ENCODE measurements at places on chromosomes 5 and 9.
A peak's percentile ranks its signal among the peaks of the same experiment; 100 is the strongest.

GRCh38 chr9:2933165-2934095 is 89.5 kb upstream of the PUM3 start:
- no peak for DNase-seq

DNA sequence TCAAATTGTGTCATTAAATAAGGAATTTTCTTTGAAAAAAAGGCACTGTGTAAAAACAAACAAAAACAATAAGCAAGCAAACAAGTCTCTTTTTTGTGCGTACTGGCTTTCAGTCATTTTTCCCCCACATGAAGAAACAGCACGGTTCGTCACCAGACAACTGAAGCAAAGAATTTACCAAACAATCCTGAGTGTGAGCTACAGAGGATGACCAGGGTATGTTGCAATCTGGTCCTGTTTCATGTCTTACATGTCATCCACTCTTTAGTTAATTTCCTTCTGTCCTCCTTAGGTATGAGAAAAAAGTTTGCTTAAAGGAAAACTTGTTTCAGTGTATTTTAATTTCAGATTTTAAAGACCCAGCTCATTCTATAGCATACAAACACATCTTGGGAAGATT is 1080.7 kb upstream of the NUDT12 start:
- no peak for DNase-seq

DNA sequence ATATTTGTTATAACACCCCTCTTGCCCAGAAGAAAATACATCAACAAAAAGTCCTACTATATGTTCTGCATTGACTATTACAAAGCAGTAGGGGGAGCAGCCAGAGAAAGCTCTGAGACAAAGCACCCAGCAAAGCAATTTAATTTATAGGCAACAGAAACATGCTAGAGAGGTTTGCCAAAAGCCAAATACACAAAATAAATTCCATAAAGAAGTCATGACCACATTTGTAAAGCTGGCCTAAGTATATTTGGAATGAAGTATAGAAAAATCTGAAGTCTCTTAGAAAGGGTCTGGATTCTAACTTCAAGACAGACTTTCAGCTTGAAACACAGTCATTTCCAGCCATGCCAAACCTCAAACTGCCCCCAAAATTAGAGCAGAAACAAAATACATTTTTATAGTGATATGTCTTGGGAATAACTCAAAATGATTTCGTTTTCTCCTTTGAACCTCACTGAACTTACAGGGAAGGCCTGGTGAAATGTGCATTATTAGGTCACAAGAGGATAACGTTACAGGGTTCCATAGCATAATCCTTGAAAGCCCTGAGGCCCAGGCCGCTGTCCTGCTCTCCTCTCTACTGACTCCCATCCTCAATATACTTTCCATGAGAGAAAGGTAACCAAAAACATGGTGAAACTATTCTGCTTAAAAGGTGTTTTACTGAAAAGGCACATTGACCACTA is 451.8 kb downstream of the RAB3C start:
- DNase-seq = no peak

DNA sequence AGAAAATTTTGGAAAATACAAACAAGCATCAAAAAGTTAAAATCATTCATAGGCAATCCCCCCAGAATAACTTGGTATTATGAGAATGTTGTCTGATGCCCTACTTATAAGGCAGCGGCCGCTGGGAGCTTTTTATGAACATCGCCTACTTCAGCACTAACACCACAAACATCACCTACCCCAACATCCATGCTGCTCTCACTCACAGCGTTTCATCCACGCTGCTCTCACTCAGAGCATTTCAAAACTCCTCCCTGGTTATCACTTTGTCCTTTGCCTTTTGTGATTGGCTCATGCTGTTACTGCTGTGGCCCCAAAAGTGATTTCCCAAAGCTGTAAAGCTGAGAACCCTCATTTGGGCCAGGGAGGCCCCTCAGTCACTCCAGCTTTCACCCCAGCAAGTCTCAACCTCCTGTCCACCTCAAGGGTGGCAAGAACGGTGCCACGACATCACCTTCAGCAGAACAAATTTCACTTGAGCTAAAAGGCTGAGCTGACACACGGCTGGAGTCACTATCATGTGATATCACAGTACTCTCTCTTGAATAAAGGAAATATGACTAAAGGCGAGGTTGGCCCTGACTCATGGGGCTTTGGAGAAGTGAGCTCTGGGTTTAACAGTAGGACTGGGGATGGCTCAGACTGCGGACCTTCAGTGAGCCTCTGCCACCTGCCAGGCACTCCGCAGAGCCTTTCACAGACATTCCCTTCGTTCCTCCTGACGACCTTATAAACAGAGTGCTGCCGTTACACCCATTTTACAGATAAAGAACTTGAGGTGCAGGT is 25.2 kb downstream of the SHC3 start:
- DNase-seq = no peak

DNA sequence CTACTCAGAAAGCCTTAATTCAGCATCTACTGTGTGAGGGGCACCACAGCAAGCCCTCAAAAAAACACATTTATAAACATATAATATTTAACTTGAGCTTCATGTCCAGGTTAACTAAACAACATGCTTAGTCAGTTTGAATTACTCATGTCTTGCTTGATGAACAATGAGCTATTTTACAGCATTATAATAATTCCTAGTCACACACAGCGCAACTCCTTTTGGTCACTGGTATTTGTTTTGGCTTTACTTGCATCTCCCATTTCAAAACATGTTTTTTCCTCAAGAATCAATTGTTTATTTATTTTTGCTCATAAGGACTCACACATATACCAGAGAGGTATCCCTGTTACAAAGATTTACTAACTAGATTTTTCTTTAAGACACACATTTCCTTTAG is 616.7 kb upstream of the DAB2 start:
- no peak for DNase-seq

DNA sequence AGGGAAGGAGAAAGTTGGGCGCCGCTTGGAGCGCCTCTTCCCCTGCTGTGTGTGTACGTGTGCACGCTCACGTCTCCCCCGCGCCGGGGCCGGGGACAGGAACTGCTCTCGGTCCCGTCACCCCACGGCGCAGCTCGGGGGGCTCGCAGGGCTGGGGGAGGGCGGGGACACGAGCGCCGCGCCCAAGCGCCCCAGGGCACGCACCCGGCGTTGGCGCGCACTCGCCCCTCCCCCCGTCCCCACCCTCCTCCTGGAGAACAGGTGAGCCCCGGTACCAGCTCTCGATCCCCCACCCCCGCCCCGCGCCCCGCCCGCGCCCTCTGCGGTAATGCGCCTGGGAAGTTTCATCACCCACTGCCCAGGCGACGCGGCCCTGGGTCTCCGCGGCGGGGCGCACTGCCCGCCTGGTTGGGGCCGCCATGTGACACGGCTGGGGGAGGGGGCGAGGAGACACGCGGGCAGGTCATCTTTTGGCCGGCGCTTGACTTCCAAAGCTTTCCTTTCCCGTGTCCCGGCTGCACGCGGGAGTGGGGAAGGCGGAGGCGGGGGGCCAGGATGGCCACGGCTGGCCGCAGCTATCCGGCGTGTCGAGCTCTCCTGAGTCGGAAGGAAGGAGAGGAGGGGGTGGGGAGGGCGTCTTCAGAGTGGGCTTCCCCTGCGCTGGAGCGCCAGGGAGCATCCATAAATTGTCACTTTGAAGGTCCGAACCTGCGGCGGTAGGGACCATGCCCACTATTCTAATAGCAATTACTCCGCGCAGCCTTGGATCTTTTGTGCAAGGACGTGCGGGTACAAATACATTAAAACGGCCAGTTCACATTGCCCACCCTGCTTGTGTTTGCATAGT is 1.5 kb upstream of the STC2 start:
- DNase-seq = peak; percentile 36

DNA sequence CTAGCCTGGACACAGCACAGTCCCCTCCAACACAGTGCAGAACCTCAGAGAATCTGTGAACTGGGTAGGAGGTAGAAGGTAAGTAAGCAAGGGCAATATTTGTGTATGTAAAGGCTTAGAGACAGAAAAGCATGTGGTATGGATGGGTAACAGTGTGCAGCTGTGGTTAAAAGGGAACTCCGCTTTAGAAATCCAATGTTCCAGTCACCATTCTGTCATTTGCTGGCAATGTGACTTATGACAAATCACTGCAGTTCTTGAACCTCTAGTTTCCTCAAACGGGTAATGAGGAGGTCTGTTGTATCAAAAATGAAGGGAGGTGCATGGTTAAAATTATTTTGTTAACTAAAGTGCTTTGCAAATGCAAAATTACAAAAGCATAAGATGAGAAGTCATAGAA is 125.5 kb upstream of the IFNE start:
- DNase-seq = no peak

GRCh38 chr9:128275198-128276007 is at the start of gene GOLGA2:
GOLGA2 (minus strand) TSS chr9:128276007; CDS start chr9:128275976, 31 bp downstream.
- no peak for DNase-seq

- DNase-seq = no peak
Observed at GRCh38 chr5:36202521-36202961, 39.2 kb downstream of the NADK2 start.

- no peak for DNase-seq
Observed at GRCh38 chr5:134975078-134975715, 7.5 kb downstream of the CATSPER3 start.

DNA sequence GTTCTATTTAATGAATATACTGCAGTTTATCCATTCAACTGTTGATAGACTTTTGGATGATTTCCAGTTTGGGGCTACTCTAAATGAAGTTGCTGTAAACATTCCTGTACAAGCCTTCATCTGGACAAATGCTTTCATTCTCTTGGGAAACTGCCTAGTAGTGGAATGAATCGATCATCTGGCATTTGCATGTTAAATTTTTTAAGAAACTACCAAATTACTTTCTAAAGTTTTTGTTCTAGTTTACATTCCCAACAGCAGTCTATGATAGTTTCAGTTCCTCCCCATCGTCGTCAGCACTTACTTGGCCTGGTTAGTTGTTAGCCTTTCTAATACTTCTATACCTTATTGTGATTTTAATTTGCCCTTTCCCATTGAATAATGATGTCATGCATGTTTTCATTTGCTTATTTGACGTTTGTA is 306.3 kb downstream of the FER start:
- no peak for DNase-seq

GRCh38 chr9:35518981-35519679 is 29.2 kb downstream of the RUSC2 start:
- no peak for DNase-seq

DNA sequence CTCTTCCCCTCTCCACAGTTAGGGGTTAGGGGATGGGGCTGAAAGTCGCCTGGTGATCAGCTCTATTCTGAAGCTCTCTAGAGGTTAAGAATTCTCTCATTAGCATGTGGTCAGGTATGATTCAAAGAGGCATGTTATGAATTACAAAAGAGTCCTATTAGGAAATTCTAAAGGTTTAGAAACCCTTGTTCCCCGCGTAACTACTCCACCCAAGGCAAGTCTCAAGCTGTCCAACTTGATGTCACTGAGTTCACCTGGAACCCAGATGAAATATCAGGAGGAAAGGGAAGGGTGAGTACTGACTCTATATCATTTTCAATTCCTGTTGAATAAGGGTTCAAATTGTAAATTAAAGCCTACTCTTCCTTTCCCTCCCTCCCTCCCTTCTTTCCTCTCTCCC is 18.1 kb upstream of the RNF145 start:
- DNase-seq = no peak

GRCh38 chr9:16132513-16132912 is 579.7 kb downstream of the CCDC171 start:
- no peak for DNase-seq

- no peak for DNase-seq
Observed at GRCh38 chr5:76874088-76874581, 24.3 kb downstream of the S100Z start.

DNA sequence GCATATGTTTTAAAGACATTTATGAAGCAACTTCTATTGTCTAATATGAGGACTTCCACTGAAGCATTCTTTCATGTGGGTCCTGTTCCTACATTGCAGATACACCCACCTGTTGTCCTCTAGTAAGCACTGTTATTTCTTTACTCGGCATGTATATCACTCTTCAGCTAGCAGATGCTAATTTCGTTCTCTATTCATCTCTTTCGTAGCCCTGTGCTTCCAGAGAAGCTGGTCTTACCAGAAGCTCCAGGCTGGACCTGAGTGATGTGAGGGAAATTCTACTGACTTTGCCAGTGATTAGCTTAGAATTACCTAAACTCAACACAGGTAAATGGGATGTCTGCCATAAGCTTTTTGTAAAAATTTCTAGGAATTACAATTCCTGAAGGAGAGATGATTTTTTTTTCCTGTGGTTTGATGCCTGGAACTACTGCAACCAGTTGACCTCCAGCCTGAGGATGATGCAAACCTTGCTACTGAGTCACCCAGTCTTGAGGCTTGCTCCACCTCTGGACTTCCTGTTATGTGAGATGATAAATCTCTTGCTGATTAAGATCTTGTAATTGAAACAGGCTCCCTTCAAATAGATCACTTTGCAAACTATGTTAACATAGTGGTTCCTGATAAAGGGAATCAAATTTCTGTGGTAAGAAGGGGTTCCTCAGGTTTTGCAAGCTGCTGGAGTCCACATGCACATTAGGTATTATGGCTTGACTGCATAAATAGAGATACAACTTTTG is 52.2 kb upstream of the SPINK5 start:
- DNase-seq = no peak

DNA sequence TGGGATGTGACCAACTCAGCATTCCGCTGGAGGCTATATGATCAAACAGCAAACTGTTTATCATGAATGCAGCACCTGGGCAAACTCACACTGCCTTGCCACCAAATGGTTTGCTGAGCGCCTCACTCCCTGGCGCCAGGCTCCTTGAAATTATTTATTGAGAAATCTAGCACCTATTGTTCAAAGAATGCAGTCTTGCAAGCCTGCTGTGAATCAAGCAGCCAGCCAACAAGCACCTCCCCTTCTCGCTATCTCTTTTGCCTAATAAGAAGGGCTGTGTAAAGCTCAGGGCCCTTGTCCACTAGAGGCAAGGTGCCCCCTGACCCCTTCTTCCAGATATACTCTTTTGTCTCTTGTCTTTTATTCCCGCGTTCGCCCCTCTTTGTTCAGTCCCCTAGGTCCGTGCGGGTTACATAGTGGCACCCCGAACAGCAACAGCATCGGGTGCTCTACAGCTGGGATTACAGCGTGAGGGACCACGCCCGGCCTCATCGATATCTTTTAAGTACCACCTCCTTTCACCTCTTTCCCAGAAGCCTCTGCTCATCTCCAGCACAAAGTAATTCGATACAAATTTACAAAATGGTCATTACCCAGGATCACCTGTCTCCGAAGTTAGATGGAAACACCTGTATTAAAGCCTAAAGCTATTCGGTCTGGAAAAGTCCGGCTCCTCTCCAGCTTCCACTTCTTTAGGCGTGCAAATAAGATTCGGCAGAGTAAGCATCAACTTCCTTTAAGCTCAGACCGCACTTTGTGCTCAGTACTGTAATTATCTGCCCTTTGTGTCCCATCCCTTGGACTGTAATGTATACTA is 896 bp downstream of the RIGI start:
- peak; percentile 1 for DNase-seq

DNA sequence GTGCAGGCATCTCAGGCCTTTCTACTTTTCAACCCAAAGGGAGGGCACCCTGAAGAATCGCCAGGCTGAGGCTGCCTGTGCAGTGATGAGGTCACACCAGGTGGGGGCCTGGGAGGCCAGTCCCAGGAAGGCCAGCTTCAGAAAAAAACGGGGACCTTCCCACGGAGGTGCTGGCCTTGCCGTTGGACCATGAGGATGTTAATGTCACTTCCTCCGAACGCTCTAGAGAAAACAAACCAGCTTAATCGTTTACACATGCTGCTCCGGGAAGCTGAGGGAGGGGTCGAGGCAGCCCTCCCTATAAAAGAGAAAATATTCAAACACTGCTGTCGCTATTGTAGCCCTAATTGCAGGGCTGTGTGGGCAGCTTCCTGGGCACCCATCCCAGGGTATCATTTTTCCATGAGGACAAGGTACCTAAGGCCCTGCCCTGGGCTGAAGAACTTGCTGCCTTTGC is 27.0 kb downstream of the PTGES start:
- DNase-seq = no peak

- DNase-seq = no peak
Observed at GRCh38 chr9:35859310-35859989, 10.8 kb downstream of the OR13J1 start.

All from stimulated activated CD4-positive, alpha-beta T cell treated with anti-CD3 and anti-CD28 coated beads, Interleukin-12 subunit alpha, Interleukin-12 subunit beta, amount 100 ng/mL, for 4 hours (primary cell).